ENCODE measurements at places on chromosomes 4 and X.

DNA sequence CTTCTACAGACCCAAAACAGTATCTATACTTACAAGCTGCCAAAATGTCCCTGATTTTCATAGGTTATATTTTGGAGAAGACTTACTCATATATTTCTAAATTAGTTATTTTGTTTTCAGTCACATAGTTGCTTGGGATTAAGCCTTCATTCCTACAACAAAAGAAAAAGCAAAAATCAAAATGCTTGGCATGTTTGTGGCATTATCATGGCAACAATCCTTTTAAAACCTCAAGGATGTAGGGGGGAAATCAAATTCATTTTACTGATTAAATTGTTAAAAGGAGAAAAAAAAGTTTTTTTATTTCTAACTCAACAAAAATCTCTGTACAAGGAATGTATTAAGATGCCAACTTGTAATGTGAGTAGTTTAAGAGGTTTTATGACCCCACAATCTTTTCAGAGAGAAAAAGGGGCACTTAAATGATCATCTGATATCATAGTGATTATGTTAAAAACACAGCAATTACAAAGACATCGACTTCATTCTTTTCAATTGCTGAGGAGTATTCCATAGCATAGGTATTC lies 23.5 kb downstream of the TXK start:
- no peak for DNase-seq

GRCh38 chr4:185722029-185722316 lies 90.0 kb downstream of the SORBS2 start:
- no peak for DNase-seq

GRCh38 chr4:11542952-11543351 lies 114.3 kb upstream of the HS3ST1 start:
- DNase-seq, result no peak

DNA sequence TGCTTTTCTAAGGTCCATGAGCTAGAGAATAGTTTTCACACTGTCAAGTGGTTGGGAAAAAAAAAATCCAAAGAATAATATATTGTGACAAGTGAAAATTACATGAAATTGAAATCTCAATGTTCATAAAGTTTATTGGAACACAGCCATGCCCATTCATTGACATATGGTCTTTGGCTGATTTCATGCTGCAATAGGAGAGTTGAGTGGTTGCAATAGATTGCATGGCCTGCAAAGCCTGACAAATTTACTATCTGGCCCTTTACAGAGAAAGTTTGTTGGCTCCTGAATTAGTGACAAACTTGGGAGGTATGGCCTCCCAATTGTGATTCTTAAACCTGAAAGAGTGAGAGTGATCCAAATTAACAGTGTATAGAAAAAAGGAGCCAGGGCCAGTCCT lies 115.5 kb upstream of the FAM9C start:
- no peak for DNase-seq

DNA sequence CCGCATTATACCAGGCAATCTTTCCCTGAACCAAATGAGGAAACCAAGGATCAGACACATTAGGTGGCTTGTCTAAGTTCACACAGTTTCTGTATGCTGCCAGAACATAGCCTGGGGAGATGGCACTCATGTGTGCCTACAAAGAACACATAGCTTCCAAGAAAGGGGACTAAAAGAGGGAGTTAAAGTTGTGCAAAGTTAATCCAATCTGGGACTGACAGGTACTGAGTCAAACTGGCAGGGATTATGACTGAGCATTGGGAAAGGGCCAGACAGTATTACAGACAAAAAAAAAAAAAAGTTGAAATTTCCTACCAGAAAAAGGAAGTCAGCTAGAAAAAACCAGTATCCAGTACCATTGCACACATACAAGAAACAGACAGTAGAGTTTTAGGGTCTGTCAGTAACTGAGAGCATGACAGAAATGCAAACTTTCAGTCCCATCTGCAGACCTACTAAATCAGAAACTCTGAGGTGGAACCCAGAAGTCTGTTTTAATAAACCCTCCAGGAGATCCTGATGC lies 37.2 kb downstream of the ADAMTS3 start:
- DNase-seq, result no peak

GRCh38 chrX:74179990-74180389 lies 124.0 kb upstream of the ZCCHC13 start:
- DNase-seq, result no peak

DNA sequence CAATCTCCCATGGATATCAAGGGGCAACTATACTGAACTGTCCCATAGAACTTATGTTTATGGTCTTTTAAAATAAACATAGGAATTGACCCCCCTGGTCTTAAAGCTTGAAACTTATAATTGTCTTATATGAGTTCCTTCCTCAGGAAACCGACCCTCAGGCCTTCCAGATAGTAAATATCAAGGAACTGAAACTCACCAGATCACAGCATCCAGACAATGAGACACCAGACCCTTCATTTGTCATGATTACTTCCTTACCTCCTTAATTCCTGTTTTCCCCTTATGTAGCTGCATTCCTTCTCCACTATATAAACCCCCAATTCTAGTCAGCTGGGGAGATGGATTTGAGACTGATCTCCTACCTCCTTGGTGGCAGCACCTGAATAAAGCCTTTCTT lies 94.8 kb upstream of the GRPR start:
- DNase-seq, result no peak

- DNase-seq, result no peak
These were observed 2.8 kb downstream of the TBC1D14 start for GRCh38 chr4:6912441-6912840.

DNA sequence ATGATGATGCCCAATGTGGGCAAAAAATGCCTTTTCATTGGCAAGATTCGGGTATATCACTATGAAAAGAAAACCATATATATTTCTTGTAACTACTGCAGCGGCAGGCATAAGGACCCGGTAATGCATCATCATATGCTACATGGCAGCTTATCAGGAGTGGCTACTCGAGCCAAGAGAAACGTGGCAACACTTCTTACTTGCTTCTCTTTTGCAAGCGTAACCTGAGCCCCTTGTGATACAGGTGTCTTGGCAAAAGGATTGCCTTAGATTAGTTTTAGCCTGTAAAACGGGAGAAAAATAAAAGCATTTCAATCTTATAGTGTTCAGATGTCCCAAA lies 280.3 kb downstream of the SPRY1 start:
- no peak for DNase-seq

- no peak for DNase-seq
These were observed 93.7 kb downstream of the SHOX start for GRCh38 chrX:724256-724655.

- DNase-seq, result no peak
These were observed 129.8 kb downstream of the GUCY2F start for GRCh38 chrX:109352066-109352588.

- DNase-seq, result no peak
These were observed 1.7 kb downstream of the PDGFC start for GRCh38 chr4:156969911-156970310.

DNA sequence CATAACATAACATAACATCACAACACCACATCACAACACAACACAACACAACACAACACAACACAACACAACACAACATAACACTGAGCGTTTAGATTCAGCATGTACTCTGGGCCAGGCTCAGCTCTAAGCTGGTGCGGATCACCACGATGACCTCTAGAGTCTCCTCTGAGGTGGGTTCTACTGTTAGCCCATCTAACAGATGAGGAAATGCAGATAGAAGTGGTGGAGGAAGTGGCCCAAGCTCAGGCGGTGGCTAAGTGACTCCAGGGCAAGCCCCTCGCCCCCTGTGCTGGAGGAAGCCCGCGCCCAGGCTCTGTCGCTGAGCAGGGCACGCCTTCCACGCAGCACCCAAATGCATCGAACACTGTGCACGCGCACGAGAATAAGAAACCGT lies 45.3 kb upstream of the CDKN2AIP start:
- DNase-seq, result no peak

GRCh38 chr4:164012396-164013027 lies 518.0 kb downstream of the TMA16 start:
- no peak for DNase-seq

DNA sequence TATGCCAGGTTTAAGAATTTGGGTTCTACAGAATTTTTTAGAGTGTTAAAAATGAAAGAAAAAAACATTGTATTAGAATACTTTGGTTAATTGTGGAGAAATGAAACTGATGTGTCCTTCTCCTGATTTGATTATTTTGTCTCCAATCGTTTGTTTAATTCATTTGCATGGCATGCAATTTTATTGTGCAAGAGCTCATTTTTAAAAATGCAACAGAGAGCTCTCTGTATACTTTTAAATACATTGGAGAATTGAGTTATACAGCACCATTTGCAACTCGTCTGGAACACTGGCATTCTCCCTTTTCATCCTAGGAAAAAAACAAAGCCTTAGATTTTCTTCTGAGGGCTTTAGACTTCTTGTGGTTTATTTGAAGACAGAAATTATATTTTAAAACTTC lies 689 bp downstream of the EXOC1L start:
- DNase-seq, result no peak

DNA sequence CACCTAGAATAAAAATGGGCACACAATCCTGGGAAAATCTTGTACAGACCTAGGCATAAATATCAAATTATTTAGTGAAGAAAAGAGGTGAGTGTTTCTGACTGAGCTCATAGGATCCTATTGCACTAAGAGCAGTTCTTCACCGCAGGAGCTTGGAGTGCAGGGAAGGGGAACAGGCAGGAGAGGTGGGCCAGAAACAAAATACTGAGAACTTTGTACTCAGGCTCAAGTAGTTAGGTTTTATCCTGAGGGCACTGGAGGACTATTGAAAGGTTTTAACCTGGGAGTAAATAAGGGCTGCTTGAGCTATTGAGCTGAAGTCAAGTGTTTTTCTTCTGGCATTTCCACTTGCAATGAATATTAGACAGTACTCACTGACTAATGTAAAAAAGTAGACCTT lies 12.2 kb downstream of the EPHA5 start:
- no peak for DNase-seq

DNA sequence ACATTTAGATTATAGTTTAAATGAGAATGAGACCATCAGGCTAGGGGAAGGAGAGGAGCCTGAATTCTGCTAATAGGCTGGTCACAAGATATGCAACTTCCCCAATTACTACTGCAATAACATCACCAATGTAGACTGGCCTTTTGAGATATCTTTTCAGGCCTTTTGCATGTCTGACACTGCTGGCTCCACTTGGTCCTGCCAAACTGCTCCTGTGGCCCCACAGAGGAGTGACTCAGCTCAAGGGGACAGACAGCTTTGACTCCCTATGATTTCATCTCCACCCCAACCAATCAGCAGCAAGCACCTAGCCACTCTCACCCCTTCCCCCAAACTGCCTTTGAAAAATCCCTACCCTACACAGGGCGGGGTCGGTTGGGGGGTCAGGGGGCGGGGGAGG lies 22.8 kb downstream of the GPRIN3 start:
- no peak for DNase-seq

DNA sequence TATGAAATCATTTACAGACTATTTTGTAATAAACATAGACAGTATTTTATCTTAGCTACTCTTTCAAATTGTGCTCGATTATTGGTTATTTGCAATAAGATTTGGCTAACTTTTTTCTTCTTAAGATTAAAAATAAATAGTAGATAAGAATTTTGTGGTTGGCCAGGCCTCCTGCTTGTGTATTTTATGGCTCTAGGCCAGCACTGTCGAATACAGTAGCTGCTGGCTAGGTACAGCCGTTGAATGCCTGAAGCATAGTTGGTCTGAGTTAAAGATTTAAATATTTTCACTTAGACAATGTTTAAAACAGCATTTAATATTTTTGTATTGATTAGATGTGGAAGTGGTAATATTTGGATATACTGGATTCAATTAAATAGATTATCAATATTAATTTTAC lies 481.0 kb downstream of the SPRY1 start:
- no peak for DNase-seq

GRCh38 chr4:3069661-3070199 lies 4.6 kb downstream of the HTT-AS start:
- no peak for DNase-seq

DNA sequence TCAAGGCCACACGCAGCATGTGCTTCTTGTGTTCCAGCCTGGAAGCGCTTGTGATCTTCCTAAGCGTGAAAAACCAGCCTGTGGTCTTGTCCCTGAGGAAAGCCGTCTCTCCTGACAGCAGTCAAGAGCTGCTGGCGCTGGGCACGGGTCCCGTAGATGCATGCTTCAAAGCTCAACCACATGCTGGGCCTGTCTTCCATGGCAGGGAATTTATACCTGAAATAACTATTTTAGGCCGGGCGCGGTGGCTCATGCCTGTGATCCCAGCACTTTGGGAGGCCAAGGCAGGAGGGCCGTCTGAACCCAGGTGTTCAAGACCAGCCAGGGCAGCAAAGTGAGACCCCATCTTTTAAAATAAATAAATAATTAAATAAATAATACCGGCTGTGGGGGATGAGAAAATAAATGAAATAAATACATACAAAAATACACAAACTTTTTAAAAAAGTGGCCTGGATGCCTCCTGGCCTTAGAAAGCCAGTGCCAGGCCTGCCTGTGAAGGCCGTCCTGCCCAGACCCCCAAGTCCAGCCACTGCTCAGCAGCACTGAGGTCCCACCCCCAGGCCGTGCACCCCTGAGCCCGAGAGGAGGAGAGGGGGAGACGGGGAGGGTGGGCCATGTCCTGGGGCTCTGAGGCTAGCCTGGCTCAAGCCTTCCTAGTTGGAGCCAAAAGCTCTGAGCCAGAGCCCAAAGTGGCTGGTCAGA lies 10.4 kb downstream of the LRPAP1 start:
- no peak for DNase-seq

- no peak for DNase-seq
These were observed 112.6 kb upstream of the FAM9A start for GRCh38 chrX:8913655-8914409.

- DNase-seq, result no peak
These were observed 38.0 kb downstream of the MSN start for GRCh38 chrX:65705439-65705838.

GRCh38 chr4:55791666-55792065 lies 27.9 kb upstream of the EXOC1L start:
- DNase-seq, result no peak

- DNase-seq, result no peak
These were observed 143.3 kb downstream of the CAMK2D start for GRCh38 chr4:113618205-113618604.

- no peak for DNase-seq
These were observed 153.0 kb downstream of the DCLK2 start for GRCh38 chr4:150231107-150231770.

DNA sequence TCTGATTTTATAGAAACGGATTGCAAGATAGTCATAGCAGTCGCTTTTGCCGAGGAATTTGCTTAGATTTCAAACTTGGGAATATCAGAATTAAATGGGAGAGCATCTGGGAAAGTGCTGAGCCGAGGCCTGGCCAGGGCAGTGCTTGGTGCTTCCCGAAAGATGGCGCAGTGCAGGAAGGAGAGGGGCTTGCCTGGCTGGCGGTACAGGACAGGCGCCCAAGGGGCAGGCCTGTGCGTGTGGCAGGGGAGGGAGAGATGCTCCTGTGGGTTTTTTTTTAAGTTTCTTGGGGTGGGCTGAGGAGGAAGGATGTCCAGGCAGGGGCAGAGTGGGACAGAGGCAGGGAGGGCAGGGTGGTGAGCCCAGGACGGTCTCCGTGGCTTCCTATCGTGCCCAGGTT lies 241.1 kb downstream of the AFAP1 start:
- no peak for DNase-seq

- no peak for DNase-seq
These were observed 259.3 kb upstream of the IGFBP7 start for GRCh38 chr4:57369446-57369845.

- no peak for DNase-seq
These were observed 26.2 kb upstream of the MXD4 start for GRCh38 chr4:2288051-2288541.

- no peak for DNase-seq
These were observed 115.7 kb upstream of the TEX13C start for GRCh38 chrX:125203737-125204578.
